Hippocampal formation (tissue), 2 donors: ENCODE measurements at places on chromosomes 11 and 22.

DNA sequence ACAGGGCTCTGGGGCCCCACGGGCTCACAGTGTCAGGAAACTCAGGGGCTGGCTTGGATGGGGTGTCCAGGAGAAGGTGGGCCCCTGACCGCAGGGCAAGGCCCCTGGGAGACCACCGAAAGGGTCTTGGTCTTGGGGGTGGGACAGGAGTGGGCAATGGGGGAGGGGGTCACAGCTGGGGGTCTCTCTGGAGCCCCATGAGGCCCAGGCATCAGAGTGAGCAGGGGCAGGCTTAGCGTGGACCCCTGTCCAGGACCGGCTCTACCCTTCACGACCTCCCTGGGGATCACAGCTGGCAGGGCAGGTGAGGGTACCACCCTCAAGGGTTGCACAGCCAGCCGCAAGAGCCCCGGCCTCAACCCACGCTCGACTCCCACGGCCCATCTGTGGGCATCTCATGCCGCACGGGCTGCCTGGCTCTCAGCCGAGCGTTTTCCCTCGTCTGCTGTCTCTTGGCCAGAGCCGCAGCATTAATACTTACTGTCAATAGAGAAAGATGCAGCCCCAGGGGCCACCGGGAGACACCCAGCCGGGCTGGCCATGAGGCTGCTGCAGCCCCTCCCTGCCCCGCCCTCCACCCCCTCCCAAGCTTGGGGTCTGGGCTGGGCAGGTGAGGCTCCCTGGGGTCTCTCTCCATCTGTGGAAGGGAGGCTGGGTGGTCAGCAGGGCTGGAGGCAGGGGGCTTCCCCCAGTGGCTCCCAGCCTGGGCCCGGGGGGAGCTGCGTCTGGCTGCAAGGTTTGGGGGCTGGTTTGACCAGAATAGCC, 662 bp downstream of the MUC5B start:
- DNase-seq = no peak

GRCh38 chr22:34763496-34763895, 302.5 kb upstream of the ISX start:
- no peak for DNase-seq

DNA sequence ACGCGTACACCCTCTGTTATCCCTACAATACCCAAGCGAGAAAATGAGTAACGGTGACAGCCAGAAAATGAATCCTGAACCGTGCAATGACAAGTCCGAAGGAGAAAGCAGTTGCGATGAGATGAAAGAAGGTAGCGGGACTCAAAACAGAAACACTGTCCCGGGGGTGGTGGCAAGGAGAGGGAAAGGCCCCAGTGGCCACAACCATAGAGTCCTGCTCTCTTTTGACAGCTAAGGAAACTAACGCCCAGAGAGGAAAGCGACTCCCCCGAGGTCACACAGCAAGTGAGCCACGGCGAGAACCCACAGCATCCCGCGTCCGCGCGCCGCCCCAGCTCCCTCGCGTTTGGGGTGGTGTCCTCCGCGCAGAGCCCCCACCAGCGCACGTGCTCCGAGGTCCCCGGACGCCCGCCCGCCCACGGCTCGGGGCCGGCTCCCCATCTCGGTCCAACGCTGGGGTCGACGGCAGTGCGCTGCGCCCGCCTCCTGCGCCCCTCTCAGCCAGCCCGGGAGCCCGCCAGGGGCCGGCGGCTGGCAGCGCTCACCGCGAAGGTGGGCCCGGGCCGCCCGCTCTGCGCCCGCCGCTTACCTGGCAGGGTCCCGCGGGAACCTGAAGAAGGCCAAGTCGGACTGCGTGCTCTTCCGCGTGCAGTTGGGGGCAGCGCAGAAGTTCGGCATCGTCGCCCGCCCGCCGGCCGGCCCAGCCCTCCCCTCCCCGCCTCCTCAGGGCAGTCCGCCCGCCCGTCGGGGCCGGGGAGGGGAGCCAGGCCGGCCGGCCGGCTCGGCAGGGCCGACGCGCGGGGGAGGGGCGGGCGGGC, 564 bp downstream of the THAP12 start:
- no peak for DNase-seq

DNA sequence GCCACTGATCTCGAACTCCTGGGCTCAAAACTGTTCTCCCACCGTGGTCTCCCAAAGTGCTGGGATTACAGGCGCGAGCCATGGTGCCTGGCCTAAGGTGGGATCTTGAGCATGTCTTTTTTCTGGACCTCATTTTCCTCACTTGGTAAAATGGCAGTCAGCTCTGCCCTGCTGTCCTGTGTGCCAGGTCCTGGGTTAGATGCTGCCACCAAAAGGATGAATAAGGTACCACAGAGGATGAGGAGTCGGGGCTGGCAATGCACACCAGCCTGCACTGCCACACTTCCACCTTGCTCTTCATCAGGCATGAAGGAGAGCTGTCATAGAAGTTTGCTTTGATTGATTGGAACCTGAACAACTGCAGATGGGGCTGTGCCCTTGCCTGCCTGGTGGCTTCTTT, 32.3 kb downstream of the ACO2 start:
- no peak for DNase-seq

DNA sequence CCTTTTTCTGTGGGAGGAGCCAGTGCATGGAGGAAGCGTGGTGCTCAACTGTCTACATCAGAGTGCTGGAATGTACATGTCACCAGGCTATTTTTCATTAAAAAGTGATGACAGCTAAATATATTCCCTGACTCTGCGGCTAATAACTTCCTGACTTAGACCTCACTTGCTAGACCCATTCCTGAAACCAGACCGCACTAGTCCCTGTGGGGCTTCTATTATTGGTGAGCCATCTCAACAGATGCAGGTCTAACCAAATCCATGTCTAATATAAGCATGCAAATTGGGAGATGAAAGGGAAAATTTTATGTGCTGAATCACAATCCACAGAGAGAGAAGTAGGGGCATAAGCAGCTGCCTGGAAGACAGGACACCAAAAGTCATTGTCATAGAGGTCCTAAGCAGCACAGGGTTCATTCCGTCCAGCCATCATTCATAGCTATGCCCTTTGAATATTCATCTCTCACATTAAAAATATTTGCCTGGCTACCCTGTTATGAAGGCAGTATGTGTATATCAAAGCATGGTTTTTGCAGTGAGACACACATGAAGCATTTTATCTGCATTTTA, 110.9 kb upstream of the BLID start:
- no peak for DNase-seq

DNA sequence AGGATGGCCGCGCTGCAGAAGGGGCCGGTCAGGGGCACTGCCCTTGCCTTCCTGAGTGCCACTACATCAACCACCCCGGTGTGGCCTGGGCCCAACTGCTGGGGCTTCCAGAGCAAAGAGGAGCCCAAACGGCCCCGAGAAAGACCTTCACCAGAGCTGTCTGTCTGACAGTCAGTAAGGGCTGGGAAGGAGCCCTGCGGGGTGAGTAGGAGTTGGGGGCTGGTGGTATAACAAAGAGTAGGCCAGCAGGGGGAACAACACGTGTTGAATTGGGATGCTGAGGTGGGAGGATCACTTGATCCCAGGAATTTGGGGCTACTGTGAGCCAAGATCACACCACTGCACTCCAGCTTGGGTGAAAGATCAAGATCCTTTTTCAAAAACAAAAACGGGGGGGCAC, 3.9 kb downstream of the GSTT4 start:
- no peak for DNase-seq

GRCh38 chr11:114775875-114776621, 97.7 kb downstream of the NXPE2 start:
- no peak for DNase-seq

- no peak for DNase-seq
Observed at GRCh38 chr11:11622772-11623171, 967 bp upstream of the GALNT18 start.

DNA sequence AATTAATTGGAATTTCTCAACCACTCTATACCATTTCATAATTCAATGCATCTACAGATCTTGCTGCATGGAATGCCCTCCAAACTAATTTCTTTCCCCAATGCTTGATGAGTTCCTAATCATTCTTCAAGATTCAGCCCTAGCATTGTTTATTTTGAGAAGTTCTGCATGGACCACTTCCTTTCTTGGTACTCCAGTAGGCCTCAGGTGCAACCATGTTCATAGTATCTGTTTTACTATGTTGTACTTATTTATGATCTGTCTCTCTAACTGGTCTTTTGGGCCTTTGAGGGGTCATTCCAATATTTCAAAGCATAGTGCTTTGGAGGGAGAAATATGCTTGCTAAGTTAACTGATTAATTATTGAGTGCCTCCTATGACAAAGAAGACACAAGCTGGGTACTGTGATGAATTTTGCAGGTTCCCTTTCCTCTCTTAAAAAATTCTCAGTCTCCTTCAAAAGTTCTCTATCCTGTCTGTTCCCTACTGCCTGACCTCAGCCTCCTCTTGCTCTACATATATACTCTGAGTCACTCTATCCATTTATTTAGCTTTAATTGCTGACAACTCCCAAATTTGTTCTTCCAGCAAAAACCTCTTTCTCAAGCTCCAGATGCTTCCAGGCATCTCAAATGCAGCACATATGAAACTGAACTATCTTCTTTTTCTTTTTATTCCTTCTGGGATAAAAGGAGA, 9.5 kb downstream of the MRPL17 start:
- DNase-seq = no peak

DNA sequence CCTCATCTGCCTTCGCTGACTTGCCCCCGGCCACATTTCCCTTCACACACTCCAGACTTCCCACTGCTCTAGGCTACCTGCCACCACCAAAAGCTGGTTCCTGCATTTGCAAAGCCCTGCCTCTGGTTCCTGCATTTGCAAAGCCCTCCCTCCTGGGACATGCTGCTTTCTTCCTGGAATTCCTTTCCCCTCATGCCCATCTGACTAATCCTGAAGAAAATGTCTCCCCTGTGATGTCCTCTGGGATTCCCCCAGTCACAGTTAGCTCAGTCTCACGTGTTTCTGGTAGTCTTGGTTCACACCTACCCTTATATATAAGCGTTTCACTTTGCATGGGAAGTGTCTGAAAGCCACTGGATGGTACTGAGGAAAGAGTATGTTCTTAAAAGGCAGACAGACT, 206.9 kb downstream of the DBX1 start:
- DNase-seq = no peak

DNA sequence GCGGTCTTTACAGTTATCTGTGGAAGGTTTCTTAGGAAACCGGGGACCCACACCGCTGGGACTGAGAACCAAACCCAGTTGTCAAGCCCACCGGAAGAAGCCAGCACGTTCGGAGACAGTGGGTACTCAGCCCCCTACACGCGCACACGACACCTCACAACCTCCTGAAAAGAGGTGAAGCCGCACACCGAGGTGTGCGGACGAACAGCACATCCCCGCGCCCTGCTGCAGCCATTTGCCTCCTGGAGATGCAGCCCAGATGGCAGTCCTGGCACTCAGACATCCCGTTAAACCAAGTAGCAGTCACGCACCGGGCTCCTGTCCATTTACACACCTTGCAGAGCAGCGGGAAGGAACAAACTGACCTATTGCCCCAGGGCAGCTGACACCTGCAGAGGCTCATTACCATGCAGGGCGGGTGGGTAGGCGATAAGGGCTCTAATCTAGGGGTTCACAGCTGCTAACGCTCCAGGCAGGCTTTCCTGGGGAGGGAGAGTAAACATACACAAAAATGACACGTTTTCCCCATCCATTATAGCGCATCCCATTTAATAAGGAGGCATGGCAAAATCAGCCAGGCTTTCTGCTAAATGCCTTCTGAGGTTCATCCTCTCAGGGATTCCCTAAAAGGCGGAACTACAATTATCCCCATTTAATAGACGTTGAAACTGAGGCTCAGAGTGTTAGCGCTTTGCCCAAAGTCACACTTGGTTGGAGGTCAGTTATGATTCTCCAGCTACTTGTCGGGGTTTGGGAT, 864 bp upstream of the EHBP1L1 start:
- no peak for DNase-seq

DNA sequence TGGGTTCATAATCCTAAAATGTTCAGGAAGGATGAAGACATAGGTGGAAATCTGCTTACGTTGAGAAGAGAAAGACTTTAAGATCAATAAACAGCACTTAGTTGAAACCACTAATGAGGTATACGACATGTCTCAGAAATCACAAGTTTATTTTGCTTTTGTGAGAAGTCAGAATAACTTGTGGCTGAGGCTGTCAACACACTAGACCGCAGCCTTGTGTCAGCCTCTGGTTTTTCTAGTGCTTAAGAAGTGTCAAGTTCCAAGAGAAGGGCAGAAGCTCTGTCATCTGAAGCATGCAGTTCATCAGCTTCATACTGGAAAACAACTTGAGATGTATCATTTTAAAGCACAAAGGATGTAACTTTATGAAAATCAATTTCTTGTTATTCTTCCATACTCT, 420.9 kb downstream of the METTL15 start:
- DNase-seq = no peak
